Effector CD4-positive, alpha-beta T cell (primary cell): ENCODE measurements at places on chromosomes 11 and 22.
A peak's percentile ranks its signal among the peaks of the same experiment; 100 is the strongest.

GRCh38 chr22:33389936-33390335 is 331.8 kb upstream of the SYN3 start:
- no peak for DNase-seq

DNA sequence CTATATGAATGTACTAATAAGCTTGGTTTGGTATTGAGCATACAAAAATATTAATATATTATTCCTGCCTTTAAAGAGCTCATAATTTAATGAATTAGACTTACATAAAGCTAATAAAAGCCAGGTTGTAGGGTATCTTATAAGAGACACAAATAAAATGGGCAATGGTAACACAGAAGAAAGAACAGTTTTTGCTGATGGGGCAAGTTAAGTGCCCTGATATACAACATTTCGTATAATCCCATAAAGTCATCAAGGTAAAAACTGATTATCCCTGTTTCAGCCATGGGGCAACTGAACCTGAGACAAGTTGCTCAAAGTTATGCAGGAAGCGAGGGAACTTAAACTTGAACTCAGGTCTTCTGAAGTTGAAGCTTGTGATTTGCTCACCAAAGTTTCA is 48.9 kb upstream of the ARHGAP20 start:
- DNase-seq = no peak

DNA sequence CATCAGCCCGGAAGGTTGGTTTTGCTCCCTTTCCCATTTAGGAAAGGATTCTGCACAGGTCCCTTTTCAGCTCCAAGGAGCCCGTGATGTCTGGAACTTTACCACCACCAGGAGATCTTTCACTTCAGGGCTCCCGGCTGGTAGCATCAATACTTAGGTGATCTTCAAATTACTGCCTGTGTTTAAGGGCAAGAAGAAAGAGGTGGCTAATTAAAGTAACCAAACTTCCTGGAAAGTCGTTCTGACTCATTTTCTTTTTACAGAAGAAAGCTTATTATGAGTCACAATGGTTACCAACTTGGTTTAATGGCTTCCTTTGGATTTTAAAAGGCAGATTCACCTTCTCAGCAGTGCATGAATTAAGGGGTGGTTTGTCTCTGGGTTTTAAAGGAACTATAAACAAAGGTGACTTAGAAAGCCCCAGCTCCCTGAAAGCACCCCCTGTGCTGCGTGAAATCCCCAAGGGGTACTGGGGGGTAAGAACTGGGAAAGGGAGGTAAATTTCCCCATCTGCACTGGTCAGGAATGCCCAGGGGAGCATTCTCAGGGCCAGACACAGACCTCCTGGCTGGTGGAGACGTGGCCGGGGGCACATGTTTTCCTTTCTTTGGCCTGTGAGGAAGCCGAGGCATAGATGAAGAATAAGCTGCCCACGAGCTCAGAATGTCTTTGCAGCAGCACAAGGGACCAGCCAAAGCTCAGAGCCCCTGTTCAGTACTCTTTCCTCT is 8.8 kb downstream of the POU2F3 start:
- no peak for DNase-seq

- peak; percentile 68 for DNase-seq
Measured at GRCh38 chr22:37282385-37282677, at the start of gene CYTH4. Gene CYTH4 (plus strand): TSS chr22:37282508. CDS start chr22:37282570, 62 bp downstream.

DNA sequence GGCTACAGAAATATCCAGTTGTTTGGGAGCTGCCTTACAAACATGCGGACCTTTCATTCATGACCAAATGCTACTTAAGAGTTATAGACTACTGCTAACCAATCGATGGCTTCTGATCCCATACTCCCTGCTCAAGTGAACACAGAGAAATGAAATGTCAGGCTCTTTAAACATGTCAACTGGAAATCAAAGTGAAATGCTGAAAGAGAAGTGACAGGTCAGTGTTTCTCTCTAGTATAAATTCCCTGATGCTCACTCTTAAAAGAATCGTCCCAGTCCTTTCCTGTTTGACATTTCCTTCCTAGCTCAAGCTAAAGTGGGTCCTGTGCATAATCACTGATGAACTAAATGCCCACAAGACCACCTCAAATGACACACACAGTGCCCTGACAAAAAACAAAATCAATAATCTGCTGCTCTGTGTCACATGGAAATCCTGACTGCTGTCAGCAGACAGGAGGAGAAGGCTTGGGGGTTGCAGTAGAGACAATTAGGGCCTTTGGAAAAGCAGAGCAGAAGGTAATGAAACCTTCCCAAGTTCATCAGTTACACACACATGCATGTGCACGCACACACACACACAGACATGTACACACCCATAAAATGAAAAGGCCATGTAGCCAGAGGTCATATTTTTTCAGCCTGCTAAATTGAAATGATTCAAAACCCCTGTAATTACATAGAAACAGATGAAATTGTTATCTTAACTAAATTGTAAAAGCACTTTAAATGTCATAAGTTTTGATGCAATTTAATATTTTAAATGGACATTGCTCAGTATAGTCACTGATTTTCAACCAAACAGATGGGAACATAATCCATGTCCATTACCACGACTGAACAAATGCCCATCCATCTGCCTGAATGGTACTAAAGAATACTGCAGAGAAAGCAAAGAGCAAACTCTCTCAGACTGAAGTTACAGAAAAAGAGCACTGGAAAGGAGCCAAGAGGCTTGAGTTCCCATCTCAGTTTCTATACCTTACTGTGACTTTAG is 330.7 kb downstream of the TTC28 start:
- no peak for DNase-seq

- DNase-seq = no peak
Measured at GRCh38 chr22:31950226-31950625, 5.9 kb downstream of the YWHAH start.

- no peak for DNase-seq
Measured at GRCh38 chr11:8870411-8871170, 40.4 kb upstream of the AKIP1 start.

DNA sequence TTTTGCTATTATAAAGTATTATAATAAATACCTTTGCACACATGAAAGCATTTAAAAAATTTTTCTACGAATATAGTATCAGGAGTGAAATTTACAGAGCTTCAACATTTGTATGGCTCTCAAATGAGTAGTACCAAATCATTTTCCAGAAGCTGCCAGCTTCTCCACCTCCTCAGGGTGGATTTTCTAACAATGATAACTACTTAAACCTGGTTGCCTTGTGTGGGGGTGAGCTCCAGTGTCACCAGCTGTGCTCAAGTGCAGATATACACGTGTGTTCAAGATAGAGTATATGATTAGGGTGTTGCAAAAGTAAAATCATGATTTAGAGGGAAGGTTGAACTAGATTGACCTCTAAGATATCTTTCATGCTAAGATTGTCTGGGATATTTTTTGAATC is 48.2 kb downstream of the HORMAD2 start:
- DNase-seq = no peak

DNA sequence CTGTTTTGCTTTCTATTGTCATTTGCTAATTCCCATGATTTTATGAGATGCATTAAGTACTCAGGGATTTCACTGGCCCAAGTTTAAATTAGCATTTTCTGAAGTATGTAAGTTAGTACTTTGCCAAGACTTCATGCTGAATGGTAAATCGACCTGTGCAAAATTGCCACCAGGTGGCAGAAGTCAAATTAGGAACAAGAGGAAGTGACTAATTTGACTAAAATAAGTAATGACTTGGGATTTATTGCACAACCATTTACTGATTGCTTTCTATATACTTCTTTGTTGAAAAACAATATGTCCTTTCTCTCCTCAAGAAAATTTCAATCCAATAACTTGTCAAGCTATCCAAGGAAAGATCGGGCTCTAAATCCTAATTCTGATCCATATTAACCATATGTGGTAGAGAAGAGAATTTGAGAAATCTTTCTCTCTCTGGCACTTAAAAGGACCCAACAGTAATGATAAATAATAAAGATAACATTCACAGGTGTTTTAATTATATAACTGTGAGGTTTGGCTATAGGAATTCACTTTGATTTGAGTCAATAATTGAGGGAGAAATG is 253.7 kb upstream of the CHORDC1 start:
- no peak for DNase-seq

- DNase-seq = no peak
Measured at GRCh38 chr22:40452730-40453487, 82.5 kb downstream of the SGSM3 start.

DNA sequence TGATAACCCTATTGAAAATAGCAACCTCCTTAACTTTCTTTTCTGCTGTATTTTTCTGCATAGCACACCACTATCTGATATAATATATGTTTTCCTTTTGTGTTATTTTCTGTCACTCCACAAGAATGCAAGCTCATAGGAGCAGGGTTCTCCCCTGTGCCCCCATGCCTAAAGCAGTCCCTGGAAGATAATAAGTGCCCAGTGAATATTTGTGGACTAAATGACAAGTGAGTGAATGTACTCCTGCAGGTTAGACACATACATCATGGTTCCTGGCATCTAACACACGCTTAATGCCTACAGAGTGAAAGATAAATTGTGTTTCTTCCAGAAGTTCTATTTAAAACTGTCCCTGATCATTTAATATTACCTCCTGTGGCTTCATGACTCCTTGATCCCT is 23.9 kb upstream of the OR9Q2 start:
- DNase-seq = no peak

GRCh38 chr11:22656130-22656529 is 10.3 kb upstream of the GAS2 start:
- no peak for DNase-seq

- no peak for DNase-seq
Measured at GRCh38 chr11:36235750-36236149, 53.5 kb downstream of the COMMD9 start.

GRCh38 chr22:46619830-46620501 is at the start of gene GRAMD4:
Gene GRAMD4 (plus strand): TSS chr22:46620386. CDS start chr22:46626800, 6,414 bp downstream.
- DNase-seq = no peak

GRCh38 chr11:74672332-74672955 is 58.8 kb downstream of the CHRDL2 start:
- DNase-seq = no peak

- DNase-seq = peak; percentile 24
Measured at GRCh38 chr22:44975427-44976262, 34.2 kb downstream of the PHF21B start.

- DNase-seq = no peak
Measured at GRCh38 chr11:129237456-129237855, 45.3 kb upstream of the ARHGAP32 start.

DNA sequence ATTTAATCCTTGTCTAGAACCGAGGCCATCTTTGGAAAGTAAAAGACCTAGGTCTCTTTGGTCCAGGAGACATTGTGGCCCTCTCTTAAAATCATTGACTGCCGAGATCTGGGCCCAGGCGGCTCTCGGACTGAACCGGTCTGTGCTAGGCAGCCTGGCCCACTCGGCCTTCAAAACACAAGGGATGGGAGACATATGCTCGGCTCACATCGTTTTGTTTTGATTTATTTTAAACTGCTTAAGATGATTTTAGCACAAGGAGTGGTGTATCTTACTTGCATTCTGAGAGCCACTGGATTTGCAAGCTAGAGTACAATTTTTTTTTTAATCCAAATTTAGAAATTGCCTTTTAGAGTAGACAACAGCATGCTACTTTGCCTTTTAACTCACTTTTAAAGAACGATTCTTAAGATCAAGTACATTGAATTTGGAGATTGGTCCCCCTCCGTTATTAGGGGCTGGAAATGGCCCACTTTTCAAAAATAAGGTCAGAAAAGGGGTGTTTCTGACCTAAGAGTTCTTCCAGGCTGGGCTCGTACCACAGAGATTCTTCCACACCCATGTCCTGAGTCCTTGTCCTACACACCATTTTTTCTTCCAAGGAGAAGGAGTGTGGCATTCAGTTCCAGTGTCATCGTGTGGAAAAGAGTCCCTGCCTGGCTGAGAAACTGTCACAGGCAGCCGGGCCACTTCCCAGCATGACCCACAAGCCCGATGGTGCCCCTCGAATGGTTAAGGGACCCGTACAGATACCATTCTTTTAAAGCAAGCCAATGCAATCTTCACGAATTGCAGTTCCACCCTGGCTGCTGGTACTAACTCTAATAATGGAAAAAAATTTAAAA is 80.5 kb upstream of the WNT7B start:
- no peak for DNase-seq

DNA sequence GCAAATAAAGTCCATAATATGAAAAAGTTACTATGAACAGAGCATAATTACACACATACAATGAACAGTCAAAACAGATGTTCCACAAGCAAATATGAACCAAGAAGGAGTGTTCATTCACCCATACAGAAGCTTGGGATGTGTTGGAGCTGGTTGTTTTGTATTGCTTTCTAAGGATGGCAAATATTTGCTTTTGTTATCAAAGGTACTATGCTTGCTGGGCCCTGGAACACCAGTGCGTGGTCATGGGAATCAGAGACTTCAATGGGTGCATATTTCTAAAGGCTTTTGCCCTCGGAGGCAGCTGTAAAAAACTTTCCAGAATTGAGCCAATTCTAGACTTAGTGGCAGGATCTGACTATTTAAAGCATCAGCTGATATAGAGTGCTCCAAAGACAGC is 85.1 kb downstream of the BARX2 start:
- no peak for DNase-seq

DNA sequence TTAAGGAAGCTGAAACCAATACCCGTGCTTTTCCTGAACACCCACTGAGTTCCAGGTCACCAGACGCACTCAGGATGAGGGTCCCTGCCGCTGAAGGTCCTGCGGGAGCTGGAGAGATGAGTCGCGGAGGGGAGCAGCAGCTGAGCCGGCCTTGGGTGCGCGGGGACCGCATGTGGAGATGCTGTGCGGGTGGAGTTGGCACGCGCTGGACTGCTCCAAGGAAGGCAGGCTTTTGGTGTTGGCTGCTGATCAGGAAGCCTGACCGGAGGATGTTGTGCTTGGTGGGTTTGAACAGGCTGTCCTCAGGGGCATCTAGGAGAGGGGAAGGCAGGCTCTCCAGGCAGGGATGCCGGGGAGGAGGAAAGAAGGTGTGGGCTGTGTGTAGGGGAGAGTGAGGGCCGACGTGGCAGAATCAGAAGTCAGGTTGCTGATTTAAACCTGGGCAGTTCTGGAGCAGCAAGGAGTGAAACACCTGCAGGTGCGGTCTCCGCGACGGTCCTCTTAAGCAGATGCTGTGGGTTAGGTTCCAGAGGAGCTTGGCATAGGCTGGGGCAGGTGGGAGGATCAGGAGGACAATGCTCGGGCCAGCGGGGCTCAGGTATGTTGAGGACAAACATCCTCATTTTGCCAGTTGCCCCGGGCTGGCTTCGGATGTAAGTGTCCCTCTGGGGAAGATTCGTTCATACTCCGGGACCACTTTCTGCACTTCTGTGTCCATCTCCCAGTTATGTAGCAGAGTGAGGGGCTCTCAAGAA is 197.5 kb upstream of the B3GAT1 start:
- DNase-seq = no peak
